Endothelial cell (in vitro differentiated cells): ENCODE measurements at places on chromosomes 5 and 9.

DNA sequence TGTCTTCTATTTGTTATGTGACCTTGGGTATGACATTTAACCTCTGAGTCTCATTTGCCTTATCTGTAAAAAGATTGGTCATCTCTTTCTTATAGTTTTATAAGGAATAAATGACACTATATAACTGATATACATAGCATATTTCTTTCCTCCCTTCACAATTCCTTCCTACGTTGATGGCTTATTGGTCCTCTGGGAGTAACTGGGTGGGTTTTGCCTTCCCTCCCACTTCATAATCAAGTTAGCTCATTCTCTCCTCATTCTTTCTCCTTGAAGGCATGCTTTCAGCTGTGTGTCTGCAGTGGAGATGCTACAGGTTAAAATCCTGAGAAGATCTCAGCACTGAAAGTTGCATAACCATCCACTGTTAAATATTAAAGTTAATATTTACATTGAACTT lies 382.4 kb downstream of the TMEM38B start:
- no peak for DNase-seq

- DNase-seq: no peak
Measured at GRCh38 chr5:916441-917293, 24.0 kb downstream of the TRIP13 start.

GRCh38 chr9:18216376-18216775 lies 257.6 kb upstream of the ADAMTSL1 start:
- DNase-seq: no peak

DNA sequence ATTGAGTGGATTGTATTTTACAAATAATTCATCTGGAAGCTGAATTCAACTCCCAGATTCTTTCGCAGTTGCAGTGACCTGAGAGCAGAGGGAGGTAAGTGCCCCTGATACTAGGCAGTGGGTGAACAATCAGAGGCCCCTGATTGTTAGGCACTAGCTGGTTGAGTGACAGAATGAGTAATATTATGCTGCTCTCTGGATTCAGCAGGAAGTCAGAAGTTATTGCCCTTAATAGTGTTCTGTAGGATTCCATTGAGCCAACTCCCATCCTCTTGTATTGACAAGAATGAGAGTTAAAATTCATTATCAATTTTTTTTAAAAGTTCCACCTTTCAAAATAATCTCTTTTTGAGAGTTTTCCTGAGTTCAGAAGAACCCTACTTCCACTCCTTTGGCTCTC lies 301.2 kb downstream of the DTWD2 start:
- no peak for DNase-seq

DNA sequence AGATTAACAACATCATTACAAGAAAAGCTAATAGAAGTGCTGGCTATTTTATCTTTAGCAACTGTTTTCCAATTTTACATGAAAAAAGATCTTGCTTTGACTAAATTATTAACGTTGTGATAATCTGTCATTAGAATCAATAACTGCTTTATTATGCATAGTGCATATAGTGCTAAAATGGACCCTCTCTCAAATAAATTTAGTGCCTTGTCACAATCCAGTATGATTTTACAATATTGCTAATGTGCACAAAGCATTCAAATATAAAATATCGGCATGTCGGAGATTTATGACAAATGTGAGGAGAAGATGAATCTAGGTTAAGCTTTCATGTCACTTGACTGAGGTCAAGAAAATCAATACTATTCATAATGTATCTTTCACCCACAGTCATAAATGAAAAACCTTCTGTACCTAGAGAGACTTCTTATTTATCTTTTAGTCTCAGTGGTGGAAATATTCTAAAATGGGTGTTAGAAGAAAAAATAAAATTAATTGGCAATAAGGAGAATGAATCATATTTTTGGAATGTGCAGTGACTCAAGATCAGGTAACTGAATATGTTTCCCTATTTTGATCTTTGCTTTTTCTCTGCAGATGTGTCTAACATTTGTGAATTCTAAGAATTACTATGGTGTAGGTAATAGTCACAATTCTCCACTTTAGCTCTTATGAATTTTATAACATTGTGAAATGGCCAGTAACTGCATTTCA lies 672.9 kb upstream of the GRAMD2B start:
- no peak for DNase-seq

GRCh38 chr9:125852386-125852785 lies 105.2 kb downstream of the PBX3 start:
- no peak for DNase-seq

- no peak for DNase-seq
Measured at GRCh38 chr9:4494806-4495205, 4.5 kb downstream of the SLC1A1 start.

GRCh38 chr5:1757511-1757910 lies 42.1 kb downstream of the MRPL36 start:
- DNase-seq: no peak

- no peak for DNase-seq
Measured at GRCh38 chr5:109844148-109844547, 154.4 kb downstream of the MAN2A1 start.

- DNase-seq: no peak
Measured at GRCh38 chr9:106921341-106921899, 58.5 kb downstream of the ZNF462 start.

GRCh38 chr5:110968246-110969005 lies 103.1 kb upstream of the TSLP start:
- no peak for DNase-seq

GRCh38 chr5:145360936-145361335 lies 474.2 kb downstream of the PRELID2 start:
- DNase-seq: no peak

GRCh38 chr5:31581498-31582099 lies 49.5 kb downstream of the C5orf22 start:
- DNase-seq: no peak

GRCh38 chr9:84808416-84808815 lies 138.9 kb downstream of the NTRK2 start:
- no peak for DNase-seq

GRCh38 chr5:43658509-43658908 lies 55.5 kb downstream of the NNT start:
- no peak for DNase-seq

- peak; percentile 92 for DNase-seq
Measured at GRCh38 chr9:120868676-120869359, 8.2 kb downstream of the PHF19 start.

- DNase-seq: no peak
Measured at GRCh38 chr5:143659599-143660238, 152.2 kb upstream of the HMHB1 start.

DNA sequence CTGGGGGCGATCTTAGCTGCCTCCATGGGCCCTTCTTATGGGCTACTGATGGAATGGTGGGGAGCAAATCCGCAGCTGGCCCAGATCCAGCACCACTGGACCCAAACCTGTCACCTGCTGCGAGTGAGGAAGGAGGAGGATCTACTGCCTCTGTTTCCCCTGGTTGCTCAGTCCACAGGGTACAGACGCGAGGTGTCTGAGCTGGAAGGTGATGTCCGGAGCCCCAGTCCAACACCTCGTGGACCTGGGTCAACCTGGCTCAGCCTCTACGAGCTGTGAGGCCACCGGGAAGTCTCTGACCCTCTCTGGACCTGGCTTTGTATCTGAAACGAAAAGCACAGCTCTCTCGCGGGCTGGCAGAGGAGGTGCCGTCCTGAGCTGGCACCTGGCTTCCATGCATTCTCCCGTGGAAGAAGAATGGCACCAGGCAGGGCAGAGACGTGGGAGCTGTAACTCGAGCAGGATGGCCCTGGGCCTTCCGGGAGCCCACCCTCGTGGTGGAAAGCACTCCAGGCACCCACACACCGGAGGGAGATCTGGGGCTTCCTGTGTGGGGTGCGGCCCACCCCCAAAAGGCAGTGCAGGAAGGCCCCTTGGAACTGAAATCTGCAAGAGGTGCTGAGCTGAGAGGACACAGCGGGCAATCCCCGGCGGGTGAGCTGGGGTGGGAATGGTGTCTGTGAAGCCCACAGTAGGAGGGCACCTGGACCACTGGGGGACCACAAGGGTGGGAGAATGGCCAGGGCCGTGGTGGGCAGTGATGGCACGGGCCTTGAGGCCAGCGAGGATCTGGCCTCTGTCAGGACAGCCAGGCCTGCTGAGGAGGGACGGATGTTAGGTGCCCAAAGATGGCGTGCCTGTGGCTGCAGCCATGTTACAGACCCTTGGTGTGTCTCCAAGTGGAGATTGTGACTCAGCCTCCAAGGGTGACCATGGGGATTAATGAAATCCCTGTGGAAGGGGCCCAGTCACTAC lies 133.4 kb downstream of the OLFM1 start:
- no peak for DNase-seq
